ENCODE measurements at places on chromosomes 2 and 18. TPM values are rescaled to one million over a fixed set of nuclear protein-coding genes. Genes with fewer than 3 reads are reported as not detected.

The ABCG8 gene
- total RNA-seq: not detected

DNA sequence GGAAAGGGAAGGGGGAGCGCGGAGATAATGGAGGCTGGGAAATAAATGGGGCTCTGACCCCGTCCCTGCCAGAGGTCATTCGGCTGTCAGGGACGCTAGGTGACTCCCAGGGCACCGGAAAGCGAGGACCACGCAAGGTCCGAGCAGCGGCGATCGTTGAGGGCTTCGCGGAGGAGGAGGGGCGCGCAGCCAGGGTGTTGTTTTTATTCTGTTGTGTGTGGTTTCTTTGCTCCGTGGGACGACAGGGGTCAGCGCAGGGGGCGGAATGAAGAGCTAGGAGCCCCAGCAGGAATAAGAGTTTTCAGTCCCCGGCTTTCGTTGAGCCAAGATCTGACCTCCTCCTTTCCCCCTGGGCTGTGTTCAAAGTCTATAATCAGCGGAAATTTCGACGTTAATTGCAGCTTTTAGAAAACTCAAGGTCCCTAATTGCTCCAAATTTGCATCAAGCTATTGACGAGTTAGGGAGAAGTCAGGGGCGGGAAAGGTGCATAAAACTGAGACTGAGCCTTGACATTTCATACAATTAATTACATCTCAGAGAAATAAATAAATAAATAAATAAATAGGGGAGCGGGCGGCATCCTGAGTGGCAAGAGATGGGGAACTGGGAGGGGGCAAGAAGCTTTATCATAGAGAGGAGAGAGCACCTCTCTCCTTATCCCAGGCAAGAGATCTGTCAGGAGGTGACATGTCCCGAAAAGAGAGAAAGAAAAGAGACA is 2.2 kb downstream of the GAD1 start:
- no peak for DNase-seq

- no peak for DNase-seq
These were observed 6.3 kb downstream of the VIT start for GRCh38 chr2:36702781-36703180.

DNA sequence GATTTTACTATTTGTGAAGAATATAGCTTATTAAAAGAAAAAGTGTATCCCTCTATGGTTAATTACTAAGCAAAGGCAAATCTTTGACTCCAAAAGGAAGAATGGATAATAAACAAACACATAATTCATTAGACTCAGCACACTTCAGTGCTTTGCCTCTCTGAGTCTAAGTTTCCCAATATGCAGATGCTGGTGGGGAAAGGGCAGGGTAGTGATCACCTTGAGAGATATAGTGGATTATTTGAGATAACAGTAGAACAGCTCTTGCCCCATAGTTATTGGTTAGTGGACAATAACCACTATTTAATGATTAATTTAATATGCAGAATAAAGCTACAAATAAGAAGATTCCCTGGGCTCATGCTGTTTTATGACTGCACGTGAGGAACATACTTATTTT is 98.2 kb upstream of the SLC8A1 start:
- no peak for DNase-seq

- no peak for DNase-seq
These were observed 72.7 kb downstream of the LDLRAD4 start for GRCh38 chr18:13291299-13291698.

DNA sequence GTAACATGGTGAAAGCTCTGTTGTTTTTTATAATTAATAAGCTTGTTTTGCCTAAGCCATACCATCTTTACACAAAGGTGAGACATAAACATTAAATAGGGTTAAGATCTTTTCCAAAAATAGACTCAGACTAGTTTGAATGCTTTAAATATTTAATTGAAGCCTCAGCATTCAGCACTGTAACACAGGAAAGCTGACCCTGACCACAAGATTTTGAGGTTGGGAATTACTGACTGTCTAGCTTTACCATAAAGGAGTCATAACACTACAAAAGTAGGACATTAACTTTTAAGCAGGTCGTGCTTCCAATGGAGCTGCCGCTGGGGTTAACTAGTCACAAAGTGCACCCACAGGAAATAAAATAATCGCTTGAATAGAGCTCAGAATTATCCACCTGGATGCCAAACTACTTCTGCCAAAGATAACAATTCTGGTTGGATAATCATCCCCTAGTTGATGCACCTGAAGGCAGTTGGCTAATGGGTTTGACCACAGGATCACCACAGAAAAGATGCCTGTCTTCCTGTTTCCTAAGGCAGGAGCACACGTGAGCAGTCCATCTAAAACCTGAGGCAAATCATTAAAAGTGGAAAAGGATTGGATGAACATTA is 106.2 kb downstream of the COBLL1 start:
- DNase-seq: no peak

GRCh38 chr2:217669831-217670230 is 333.0 kb downstream of the TNS1 start:
- no peak for DNase-seq

DNA sequence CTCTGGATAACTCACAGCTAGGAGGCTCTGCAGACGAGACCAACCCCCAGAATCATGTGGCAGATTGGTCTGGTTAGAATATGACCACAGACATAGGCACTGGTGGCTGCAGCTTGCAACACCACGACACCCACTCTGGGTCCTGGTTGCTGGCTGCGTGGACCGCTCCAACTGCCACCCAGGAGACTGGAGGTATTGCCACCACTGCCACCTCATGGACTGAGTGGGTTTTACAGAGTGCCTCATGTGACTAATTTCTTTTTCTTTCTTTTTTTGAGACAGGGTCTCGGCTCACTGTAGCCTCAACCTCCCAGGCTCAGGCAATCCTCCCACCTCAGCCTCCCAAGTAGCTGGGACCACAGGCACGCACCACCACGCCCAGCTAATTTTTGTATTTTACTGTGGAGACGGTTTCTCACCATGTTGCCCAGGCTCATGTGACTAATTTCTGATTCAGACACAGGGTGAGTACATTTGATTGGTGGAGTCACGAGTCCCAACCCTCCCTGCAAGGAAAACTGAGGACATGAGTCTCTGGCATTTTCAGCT is 29.9 kb upstream of the NT5DC4 start:
- peak; percentile 48 for DNase-seq

Data from fibroblast of lung (primary cell).